Activated T-helper 1 cell treated with anti-CD3 and anti-CD28 coated beads, Interleukin-2, amount 50 U/mL, for 16 hours (primary cell): ENCODE measurements at places on chromosomes 6 and 20.

DNA sequence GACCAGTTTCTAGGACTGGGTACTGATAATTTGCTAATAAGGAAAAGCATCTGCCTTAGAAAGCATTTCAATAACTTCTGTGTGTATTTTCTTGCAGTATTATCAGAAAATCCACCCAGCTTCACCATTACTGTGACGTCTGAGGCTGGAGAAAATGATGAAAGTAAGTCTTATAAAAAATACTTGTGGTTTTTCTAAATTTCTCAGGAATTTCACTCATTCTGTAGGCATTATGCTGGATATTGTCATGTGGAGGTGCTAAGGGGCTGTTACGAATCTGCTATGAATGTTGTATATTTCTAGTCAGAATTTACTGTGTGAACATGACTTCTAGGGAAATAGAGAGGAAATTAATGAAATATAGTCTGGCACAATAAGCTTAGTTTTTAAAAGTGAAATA is 8.9 kb downstream of the RWDD1 start:
- no peak for DNase-seq

GRCh38 chr6:159677506-159678165 is 15.4 kb downstream of the SOD2 start:
- DNase-seq, result no peak

DNA sequence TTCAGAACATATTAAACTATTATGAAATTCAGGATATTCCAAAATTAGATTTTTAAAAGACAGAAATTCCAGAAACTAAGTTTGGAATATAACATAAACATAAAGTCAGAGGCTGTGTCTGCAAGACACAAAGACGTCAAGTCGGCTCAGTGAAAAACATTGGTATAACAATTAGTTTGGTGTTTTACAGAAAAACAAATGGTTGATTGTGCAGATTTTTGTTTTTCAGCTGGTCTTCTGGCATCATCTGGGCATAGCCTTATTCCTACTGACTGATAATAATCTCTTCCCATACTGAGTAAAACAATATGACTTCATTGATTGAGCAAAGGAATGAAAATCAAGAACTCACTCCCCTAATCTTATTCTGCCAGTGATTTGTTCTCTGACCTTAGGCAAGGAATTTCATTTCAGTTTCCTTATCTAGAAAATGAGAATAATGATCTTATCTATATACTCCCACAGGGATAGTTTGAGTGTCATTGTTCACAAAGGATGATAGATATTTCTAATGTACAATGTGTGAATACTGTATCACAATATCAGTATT is 84.3 kb downstream of the FRK start:
- DNase-seq, result no peak

GRCh38 chr6:12010635-12011275 is 1.4 kb upstream of the HIVEP1 start:
- DNase-seq, result no peak

GRCh38 chr6:125533710-125534397 is 215.6 kb upstream of the HEY2 start:
- no peak for DNase-seq

- DNase-seq, result no peak
These were observed 6.1 kb downstream of the DACT2 start for GRCh38 chr6:168313431-168314011.

- DNase-seq, result peak; percentile 23
These were observed at the start of gene ENPP1 for GRCh38 chr6:131807644-131808459. Gene ENPP1, plus strand, starts transcription at chr6:131808020. Its CDS starts 16 bp downstream, at chr6:131808036.

GRCh38 chr6:37653933-37654565 is 43.6 kb downstream of the MDGA1 start:
- no peak for DNase-seq

GRCh38 chr6:47922391-47922790 is 140.6 kb downstream of the OPN5 start:
- no peak for DNase-seq

DNA sequence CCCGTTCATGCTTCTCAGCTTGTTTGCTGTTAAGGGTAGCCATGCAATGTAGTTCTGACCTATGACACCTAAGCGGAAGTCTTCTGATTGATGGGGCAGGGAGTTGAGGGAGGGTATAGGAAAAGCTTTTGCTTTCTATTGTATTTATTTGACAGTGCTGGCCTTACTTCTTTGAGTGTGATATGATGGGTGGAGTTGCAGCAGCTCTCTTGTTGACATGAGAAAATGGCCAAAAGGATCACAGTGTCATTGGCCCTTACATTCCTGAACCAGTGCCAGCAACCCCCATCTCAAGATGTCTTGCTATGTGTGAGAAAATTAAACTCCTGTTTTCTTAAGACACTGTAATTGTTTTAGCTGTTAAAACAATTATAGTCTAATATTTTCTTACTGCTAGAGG is 117.5 kb downstream of the SAMD5 start:
- no peak for DNase-seq

DNA sequence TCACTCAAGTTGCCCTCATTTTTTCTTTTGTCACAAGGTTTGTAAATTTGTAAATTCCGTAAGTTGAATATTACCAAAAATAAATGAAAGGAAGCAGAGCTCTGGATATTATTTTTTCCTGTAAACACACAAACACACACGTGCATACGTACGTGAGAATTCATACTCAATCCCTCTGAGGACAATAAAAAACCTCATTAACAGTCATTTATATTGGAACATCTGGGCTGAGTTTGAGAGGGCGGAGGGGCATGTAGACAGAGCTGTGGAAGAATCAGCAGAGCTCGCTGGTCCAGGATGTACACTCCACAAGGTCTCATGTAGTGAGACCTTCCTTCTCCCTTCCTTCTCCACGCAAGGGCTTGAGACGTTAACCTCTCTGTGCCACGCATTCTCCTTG is 24.2 kb upstream of the DOK5 start:
- DNase-seq, result no peak

- DNase-seq, result no peak
These were observed 128.9 kb downstream of the BACH2 start for GRCh38 chr6:90167514-90168379.

GRCh38 chr20:32497589-32498224 is 87.4 kb downstream of the NOL4L start:
- DNase-seq, result no peak

- DNase-seq, result no peak
These were observed 350.4 kb downstream of the BCKDHB start for GRCh38 chr6:80456724-80457438.

DNA sequence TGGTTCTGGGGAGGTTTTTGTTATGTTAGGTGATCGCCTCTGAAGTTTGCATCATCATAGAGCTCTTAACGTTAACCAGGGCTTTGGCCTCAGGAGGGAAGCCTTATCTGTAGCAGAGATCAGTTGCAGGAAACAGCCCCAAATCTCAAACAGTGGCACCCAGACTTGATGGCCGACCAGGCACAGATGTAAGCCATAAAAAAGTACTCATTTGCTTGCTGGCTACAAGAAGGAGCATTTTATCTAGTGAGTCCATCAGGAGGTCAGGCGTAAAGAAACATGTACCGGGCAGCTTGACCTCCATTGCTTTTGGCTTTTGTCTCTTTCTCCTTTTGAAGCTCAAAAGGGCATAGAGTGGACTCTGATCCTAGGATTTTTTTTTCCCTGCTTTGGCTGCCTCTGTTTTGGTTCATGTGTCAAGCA is 122.3 kb downstream of the CCDC170 start:
- no peak for DNase-seq

DNA sequence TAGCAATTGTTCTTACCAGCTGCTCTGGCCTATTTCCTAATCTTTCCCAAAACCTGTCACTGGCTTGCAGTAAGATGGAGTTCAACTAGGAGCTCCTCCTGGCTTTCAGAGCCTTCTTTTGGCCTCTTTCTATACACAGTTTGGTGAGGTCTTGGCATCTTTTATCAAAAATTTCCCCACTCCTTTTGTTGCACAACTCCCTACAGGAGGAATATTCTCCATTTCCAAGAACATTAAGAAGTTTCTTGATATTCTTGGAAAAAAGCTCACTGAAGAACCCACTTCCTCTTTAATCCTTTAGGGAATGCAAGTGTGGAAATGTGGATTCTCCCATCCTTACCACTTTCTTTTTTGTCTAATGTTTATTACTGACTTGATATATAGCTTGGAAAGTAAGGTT is 171.3 kb upstream of the KCNK16 start:
- no peak for DNase-seq

DNA sequence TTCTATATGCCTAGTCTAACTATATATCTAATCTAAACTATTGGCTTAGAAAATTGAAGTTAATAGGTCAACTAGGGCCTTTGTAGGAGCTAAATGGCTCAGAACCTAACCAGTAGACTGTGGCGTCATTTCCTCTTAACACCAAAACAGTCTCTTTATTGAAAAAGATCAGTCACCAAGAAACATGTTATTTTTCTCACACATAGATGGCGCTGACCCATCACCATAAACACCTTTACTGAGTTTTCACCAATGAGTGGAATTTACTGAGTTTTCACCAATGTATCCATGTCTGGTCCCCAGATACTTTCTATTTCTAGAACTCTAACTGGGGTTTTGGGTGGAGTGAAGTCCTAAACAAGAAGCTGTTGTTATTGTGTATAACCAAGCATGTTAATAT is 636.0 kb downstream of the BCKDHB start:
- no peak for DNase-seq

GRCh38 chr6:92582211-92582610 is 837.1 kb downstream of the EPHA7 start:
- no peak for DNase-seq

GRCh38 chr20:62321521-62321948 is 18.7 kb downstream of the ADRM1 start:
- no peak for DNase-seq

DNA sequence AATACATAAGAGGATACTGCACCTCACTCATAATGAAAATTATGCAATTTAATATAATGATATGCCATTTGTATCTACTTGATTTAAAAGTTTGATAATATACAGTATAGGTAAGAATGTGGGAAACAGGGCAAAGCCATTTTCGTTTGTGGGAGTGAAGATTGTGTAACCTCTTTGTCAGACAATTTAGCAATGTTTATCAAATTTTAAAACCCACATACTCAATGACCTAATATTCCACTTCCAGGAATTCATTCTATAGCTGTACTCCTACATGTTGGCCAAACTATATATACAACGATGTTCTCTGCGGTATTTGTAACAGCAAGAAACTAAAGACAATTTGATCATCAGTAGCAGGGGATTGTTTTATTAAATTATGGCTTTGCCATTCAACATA is 17.8 kb upstream of the FKBP5 start:
- DNase-seq, result no peak

DNA sequence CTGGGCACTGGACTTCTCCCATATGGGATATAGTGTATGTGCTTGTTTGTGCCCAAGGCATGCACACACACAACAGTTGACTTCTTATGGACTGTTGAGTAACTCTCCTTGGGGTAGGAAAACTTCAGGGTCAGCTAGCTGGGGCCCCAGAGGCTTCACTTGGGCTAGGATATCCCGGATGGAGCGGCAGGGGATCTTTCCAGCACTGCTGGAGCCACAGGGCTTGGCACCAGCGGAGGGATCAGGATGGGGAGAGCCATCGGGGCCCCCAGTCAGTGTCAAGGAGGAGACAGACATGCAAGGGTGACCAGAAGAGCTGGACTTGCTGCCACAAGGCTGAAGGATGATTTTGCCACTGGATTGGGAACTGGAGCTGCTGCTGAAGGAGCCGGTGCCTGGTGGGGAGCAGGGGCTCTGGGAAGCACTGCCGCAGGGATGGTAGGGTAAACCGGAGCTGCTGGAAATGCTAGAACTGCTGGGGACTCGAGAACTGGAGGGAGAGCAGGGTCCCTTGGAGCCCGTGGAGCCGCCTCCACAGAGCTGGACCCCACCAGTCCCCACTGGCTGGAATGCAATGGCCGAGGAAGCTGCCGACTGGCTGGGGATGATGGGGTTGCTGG is 1.5 kb downstream of the PSORS1C1 start:
- no peak for DNase-seq

DNA sequence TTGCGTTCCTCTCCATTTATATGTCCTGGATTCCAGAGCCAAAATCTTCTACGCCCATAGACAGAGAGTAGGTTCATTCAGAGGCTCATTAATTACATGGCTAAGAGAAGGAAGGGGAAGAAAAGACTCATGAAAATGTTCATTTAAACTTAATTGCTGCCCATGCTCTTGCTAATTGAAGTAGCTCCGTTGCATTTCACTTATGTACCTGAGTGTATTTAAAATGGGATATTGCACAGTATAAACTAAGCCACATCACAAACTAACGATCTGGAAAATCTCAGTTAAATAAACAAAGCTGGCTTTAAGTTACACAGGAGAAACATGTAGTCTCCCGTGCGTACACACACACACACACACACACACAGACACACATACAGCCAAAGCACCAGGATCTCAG is 269.2 kb downstream of the CDC5L start:
- DNase-seq, result no peak

GRCh38 chr6:168088161-168089053 is 9.4 kb upstream of the FRMD1 start:
- DNase-seq, result no peak

GRCh38 chr20:44800391-44801046 is 9.8 kb downstream of the RIMS4 start:
- DNase-seq, result no peak

DNA sequence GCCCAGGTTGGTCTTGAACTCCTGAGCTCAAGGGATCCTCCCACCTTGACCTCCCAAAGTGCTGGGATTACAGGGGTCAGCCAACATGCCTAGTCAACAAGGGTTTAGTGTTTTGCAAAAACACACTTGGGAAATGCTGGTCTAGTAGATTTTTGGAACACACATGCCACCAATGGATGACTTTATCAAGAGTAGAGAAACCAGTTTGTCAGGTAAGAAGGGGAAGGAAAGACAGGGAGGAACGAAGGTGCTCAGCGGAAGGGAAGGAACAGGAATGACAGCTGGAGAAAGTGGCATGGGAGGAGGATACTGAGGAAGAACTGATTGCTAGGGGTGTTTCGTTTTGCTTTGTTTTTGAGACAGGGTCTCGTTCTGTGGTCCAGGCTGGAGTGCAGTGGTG is 15.6 kb upstream of the SEC63 start:
- no peak for DNase-seq

GRCh38 chr6:134667111-134667510 is 282.8 kb downstream of the ALDH8A1 start:
- DNase-seq, result no peak

- no peak for DNase-seq
These were observed 2.5 kb upstream of the SH3BGRL2 start for GRCh38 chr6:79628466-79629288.

DNA sequence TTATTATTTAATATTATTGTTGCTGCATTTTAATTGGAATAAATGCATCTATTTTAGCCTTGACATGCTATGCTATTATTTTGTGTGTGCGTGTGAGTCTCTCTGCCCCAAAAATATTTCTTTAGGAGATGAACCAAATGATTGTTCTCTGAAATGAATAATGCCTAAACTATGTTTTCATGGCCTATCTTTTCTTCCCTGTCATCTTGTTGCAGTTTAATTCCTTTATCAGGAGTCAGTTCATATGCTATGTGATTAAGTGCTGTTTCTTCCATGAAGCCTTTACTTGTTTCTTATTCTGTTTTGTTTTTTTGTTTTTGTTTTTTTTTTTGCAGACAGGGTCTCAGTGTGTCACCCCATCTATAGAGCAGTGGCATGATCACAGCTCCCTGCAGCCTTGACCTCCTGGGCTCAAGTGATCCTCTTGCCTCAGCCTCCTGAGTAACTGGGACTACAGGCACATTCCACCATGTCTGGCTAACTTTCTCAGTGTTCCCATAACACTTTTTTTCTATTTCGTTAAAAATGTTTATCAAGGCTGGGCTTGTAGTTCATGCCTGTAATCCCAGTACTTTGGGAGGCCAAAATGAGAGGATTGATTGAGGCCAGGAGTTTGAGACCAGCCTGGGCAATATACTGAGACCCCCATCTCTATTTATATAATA is 25.7 kb downstream of the TPX2 start:
- DNase-seq, result no peak

- no peak for DNase-seq
These were observed 109.1 kb downstream of the MAN1A1 start for GRCh38 chr6:119240257-119241110.
